RPMI8226 (cell line): ENCODE measurements at places on chromosomes 1 and 21.

DNA sequence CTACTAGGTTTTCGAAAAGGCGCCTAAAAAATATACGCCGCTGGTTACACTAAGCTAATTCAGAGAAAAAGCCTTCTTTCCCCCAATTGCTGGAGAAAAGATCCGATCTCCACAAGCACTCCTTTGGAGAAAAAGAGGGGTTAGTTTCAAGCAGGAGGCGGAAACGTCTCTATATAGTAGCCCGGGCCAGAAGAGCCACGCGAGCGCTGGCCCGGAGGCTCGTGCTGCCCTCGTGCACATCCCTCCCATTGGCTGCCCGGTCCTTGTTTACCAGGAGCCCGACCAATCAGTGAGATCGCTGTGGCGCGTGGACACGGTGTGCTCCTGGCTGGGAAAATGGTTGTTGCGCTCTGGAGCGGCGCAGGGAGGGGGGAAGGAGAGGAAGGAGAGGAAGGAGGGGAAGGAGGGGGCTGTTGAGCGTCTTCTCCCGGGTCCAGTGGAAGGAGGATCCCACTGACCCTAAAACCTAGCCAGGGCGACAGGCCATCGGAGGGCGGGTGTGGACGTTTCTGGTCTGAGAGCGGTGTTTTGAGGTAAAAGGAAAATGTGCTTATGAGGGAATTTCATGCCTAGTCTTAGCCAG is at the start of gene TXNIP:
TSS of gene TXNIP (minus strand) at position 147 of the 583 bp plus-strand sequence. CDS start 313 bp downstream, outside the sequence.
- peak; percentile 99 for DNase-seq

DNA sequence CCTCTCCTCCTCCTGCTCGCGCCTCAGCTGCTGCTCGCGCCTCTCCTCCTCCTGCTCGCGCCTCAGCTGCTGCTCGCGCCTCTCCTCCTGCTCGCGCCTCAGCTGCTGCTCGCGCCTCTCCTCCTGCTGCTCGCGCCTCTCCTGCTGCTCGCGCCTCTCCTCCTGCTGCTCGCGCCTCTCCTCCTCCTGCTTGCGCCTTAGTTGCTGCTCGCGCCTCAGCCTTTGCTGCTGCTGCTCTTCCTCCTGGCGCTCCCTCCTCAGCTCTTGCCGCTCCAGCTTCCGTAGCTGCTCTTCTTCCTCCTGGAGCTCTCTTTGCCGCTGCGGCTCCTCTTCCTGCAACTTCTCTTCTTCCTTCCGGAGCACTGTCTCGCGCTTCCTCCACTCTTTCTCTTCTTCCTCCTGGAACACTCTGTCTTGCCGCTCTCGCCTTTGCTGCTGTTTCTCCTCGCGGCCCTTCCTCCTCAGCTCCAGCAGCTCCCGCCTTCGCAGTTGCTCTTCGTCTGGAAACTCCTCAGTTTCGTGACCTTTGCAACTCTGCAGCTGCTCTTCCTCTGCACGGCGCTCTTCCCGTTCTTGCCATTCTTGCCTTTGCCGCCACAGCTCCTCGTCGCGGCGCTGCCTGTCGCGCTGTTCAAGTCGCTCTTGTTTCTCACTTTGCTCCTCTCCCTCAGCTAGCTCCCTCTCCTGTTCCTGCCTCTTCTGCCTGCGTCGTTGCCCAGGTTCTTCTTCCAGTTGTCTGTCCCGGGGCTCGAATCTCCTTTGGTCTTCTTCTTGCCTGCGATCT is 3.0 kb downstream of the TCHH start:
- peak; percentile 57 for DNase-seq

DNA sequence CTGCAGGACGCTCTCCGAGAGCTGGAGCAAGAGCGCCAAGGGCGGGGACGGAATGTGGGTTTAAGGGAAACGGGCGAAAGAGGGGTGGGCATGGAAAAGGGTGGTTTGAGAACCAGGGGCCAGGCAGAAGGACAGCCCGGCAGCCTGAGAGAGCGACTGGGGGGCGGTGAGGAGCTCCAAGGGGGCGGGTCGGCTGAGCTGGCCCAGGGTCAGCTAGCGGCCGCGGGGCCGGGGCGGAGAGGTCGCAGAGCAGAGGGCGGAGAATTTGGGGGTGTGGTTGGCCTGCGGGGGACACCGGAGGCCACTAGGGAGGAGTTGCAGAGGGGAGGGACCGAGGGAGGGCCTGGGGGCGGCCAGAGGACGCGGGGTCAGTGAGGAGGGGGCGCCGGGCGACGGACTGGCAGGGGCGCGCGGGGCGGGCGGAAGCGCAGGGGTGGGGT is 54.7 kb downstream of the NDUFS5 start:
- DNase-seq = no peak

- DNase-seq = no peak
These were observed 143.3 kb downstream of the GREM2 start for GRCh38 chr1:240468656-240469055.

GRCh38 chr1:75172556-75172955 is 38.4 kb downstream of the LHX8 start:
- no peak for DNase-seq

DNA sequence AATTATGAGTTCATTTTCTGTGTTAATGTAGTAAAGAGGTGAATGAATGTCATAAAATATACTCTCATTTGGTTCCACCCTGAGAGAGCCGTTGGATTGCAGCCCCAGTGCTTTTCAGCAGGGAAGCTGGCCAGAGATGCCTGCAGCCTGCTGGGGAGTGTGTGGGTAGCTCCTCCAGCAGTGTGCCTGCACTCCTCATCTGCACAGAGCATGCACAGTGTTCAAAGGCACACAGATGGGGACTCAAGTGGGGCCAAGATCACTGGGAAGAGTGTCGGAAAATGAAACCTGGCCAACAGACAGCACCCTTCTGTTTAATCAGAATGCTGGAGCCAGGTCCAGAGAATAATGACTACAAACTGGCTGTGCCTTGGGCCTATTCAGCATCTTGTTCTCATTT is 206.8 kb downstream of the ST6GALNAC3 start:
- no peak for DNase-seq

DNA sequence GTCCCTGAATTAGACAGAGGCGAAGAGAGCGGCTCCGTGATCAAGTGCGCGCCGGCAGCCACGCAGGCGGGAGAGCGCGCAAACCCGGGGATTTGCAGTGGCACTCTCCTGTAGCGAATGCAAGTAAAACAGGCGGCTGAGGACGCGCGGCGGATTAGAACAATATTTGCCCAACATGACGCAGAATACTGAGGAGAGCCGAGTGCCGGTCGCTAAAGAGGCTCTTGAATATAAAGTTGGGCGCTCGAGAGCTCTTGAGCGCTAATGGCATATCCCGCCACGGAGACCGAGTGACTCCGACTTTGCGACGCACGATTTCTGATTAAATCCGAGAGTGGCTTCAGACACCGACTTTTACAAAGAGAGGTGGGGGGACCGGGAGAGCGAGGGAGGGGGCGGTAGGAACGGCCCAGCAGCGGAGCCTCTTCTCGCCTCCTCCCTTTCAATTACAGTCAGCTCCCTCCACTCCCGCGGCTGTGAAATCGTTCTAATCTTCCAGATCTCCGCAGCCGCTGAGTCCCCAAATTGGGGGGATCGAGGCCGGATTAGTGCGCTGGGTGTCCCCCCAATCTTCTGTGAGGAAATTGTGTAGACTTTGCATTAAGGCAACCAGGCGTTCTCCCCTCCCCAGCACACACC is 2.3 kb downstream of the PAX7 start:
- DNase-seq = no peak

GRCh38 chr1:18783705-18784481 is 75.6 kb downstream of the TAS1R2 start:
- no peak for DNase-seq
